ENCODE measurements at places on chromosomes 13 and 19.

DNA sequence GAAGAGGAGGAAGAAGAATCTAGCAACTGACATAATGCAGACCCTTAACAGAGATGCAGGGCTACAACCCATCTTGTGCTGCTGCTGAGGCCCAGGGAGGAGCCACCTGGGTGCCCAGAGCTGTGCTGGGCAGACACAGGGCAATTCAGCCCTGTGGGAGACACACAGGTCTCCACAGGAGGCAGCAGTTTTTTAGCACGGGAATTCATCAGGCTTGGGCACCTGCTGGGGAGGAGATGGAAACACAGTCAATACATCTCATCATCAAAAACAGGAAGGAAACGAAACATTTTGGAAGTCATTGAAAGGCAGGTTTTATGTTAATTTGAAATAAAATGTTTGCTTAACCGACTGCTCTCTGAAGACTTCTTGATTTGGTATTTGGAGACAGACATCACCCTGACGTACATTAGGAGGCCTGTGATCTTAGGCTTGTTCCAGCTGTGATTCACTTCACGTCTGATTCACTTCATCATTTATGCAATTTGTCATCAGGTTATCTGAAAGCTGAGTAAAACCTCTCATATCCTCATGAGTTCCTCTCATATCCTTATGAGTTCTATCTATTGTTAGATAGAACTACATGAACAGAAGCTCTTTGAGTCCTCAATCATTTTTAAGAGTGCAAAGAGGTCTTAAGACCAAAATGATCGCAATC lies 77.4 kb downstream of the CYSLTR2 start:
- no peak for DNase-seq

DNA sequence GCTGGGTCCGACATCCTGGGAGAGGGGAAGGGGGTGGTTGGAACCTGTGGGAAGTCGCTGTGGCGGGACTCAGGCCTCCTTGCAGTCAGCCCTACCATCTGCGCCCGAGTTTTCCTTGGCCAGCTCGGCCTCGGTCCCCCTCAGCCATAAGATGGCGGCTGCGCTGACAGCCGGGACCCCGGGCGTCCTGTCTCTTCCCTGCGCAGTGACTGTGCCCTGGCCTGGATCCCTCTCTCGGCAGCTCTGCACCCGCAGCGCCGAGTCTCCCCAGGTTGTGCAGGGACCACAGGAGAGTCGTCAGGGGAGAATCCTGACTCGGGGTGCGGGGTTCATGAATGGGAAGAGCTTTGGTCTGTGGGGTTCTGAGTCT lies 345 bp downstream of the ZNF257 start:
- no peak for DNase-seq

DNA sequence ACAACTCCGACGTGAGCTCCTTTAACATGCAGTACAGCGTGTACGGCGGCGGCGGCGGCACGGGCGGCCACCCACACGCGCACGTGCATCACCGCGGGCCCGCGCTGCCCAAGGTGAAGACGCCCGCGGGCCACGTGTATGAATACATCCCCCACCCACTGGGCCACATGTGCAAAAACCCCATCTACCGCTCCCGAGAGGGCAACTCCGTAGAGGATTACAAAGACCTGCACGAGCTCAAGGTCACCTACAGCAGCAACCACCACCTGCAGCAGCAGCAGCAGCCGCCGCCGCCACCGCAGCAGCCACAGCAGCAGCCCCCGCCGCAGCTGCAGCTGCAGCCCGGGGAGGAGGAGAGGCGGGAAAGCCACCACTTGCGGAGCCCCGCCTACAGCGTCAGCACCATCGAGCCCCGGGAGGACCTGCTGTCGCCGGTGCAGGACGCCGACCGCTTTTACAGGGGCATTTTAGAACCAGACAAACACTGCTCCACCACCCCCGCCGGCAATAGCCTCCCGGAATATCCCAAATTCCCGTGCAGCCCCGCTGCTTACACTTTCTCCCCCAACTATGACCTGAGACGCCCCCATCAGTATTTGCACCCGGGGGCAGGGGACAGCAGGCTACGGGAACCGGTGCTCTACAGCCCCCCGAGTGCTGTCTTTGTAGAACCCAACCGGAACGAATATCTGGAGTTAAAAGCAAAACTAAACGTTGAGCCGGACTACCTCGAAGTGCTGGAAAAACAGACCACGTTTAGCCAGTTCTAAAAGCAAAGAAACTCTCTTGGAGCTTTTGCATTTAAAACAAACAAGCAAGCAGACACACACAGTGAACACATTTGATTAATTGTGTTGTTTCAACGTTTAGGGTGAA lies 6.6 kb downstream of the SLITRK5 start:
- peak; percentile 43 for DNase-seq

- DNase-seq, result no peak
These were observed 14.9 kb downstream of the LMO7 start for GRCh38 chr13:75651013-75651412.

DNA sequence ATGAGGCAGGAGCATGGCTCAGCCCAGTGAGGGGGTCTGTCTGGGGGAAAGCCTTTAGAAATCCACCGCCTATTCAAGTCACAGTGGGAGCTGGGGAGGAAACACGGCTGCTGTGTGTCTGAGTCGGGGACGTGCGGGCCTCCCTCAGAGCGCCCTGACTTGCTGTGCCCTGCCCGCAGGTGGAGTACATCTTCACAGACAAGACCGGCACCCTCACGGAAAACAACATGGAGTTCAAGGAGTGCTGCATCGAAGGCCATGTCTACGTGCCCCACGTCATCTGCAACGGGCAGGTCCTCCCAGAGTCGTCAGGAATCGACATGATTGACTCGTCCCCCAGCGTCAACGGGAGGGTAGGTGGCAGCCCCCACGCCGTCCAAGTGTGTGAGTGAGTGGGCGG lies 137.8 kb upstream of the MCF2L start:
- no peak for DNase-seq

Data from coronary artery (tissue), 2 donors.